ENCODE measurements at places on chromosomes 7 and 10.

- DNase-seq: no peak
Measured at GRCh38 chr10:87842776-87843497, 20.4 kb downstream of the KLLN start.

DNA sequence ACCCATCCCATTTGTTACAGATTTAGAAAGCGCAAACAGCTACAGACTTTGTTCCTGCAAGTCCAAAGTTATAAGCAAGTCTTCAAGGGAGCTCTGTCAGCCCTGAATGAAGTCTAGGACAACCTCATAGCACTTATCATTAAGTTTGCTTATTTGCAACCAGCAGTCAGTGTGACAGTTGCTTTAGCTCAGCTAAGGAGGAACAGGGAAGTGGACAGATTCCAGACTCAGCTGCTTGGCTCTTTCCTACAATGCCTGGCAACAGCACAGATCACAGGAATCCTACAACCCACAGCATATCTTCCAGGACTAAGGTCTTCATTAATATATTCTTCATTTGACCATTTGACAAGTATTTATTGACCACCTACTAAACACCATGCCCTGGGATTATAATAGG is 17.4 kb upstream of the KIF5B start:
- DNase-seq: no peak

- DNase-seq: no peak
Measured at GRCh38 chr10:15341502-15342128, 29.5 kb downstream of the FAM171A1 start.

- no peak for DNase-seq
Measured at GRCh38 chr10:124949543-124949942, 7.6 kb downstream of the ZRANB1 start.

- DNase-seq: no peak
Measured at GRCh38 chr10:128956149-128956548, 510.9 kb upstream of the MGMT start.

DNA sequence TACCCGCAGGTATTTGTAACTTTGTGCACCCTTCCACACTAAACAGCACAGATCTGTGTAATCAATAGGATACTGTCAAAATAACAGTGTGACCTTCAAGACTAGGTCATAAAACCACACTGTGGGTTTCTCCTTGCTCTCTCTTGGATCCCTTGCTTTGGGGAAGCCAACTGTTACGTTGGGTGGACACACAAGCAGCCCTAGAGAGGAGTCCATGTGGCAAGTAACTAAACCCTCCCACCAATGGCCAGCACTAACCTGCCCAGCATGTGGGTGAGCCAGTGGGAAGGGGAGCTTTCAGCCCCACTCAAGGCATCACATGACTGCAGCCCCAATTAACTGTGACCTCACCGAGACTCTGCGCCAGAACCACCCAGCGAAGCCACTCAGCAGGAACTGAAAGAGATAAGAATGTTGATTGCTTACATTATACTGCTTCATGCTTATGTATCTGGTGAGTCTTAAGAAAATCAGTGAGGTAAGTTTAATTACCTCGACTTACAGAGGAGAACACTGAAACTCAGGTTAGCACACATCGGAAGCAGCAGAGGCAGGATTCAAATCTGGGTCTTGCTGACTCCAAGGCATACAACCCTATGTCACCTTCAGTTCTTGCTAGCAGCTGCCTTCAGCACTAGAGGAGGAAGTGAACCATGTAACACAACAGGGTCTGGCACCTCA is 9.4 kb upstream of the ZC3HAV1 start:
- peak; percentile 46 for DNase-seq

DNA sequence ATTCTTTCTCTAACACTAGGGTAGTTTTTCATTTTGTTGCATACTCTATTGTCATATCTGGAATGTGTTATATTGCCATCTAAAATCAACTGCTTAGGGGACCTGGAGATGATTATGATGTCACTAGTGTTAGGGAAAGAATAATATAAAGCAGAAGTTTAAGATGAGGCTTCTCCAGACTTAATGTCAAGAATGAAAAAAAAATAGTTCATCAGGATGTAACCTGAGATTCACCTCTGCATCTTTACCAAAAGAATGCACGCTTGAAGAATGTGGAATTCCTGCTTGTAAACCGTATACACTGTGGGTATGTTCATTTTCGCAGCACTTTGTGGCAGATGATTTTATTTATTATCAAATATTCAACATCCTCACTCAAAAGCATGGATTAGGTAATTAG is 184.6 kb downstream of the ST7 start:
- DNase-seq: no peak

GRCh38 chr7:12805957-12806356 is 118.5 kb downstream of the ARL4A start:
- DNase-seq: no peak

- DNase-seq: no peak
Measured at GRCh38 chr10:117143103-117143823, 5.2 kb upstream of the VAX1 start.

DNA sequence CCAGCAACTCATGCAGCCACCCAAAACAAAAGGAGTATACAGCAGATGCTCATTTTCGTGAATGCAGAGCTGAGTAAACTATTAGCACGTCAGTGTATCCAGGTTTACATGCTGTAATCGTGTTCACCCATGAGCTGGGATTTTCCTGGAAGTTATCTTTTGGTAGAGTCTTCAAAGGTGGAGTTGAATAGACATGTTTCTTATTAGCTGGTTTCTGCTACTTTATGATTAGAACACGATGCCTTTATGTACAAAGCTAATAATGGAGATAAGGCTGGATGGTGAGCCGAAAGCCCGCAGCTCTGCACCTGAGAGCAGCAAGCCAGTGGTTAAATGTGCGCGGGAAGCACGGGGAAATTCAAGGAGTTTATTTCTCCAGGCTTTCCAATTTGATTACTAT is 123.8 kb downstream of the ADARB2 start:
- no peak for DNase-seq

DNA sequence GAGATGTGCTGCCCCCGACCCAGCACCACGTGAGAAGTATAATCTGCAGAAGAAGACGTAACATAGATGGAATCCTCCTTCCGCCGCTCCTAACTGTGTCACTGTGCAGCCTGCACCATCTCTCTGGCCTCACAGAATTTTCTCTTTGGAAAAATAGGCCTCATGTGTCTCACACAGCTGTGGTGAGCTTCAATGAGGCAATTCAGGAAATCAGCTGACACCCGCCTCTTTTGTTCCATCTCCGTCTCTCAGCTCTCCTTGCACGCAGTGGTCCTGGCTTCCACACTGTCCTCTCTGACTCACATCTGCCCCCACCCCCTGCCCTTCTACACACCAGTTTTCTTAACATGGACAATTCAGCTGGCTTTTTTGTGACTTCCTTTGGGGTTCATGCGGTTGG is 7.2 kb downstream of the C10orf90 start:
- no peak for DNase-seq

DNA sequence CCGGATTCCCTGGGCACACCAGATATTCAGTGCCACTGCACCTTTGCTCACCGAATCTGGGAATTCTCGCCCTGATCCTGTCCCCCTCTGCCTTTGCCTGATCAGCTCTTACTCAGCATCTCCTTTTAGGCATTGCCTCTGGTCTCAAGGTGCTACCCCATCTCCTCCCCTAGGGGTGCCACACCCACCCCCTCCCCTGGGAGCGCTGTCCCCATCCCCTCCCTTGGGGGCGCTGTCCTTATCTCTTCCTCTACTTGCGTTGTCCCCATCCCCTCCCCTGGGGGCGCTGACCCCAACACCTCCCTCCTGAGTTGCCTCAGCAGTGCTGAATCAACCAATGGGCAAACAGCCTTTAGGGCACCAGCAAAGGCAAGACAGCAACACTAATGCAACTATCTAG is 686.9 kb upstream of the FOXK1 start:
- DNase-seq: no peak

DNA sequence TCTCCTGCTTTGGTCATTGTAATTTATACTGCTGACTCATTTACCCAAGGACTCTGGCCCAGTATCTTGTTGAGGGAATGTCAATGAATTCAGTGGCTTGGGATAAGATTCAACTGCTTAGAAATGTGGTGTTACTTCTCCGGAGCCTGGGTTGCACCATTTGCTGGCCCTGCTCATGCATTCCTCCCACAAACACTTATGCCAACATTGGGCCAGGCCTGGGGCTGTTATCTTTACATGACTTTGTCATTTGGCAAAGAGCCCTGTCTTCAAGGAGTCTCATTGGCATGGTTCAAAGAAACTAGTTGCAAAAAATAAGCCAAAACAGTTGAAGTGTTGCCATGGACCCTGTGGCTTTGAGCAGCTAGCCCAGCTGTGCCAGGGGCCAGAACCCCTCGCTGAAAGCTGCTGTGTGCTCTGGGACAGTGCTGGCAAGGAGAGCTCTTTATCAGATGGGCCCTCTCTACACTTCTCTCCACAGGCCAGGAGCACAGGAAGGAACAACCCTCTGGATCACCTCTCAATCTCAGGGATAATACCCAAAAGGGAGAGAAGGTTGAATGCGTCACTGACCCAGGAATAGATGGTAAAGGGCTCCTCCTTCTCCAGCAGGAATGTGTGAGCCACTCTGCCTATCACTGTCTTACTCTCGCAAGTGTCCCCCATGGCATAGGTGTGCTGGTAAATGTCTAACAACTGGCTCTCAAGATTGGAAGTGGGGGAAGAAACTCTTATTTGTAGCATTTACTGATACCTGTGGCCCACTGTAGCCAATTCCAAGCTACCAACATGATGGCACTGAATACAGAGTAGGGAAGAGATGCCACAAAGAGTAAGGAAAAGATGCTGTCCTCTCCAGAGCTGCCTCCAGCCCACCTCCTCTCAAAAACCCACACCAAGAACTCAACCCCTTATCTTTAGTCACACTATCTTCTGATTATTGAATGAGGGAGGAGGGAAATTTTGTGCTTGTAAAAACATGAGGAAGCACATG is 23.5 kb upstream of the PDE1C start:
- no peak for DNase-seq

DNA sequence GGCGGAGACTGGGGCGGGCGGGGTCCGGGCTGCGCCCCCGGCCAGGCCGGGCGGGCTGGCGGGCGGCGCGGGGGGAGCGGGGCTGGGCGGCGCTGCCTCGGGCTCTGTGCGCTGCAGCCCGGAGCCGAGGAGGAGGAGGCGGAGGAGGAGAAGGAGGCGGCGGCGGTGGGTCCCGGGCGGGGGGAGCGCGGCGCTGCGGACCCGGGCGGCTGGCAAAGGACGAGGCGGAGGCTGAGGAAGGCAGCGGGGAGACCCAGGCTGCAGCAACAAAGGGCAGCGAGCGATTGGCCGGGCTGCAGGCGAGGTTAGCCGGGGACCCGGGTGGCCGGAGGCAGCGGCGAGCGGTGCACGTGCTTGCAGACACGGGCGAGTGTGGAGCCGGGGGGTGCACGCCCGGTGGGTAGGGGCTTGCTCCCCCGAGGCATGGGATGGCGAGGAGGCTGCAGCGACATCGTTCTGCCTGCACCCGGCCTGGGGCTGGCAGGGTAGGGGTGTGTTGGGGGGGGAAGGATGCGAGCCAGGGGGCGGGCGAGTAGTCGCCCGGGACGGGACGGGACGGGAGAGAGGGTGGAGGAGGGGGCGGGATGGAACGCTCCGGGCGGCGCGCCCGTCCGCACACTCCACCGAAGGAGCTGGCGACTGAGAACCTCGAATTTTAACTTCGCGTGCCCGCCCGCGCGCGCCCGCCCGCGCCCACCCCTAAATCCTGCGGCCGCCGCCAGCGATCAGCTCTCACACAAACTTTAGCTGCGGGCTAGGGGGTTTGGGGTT is 844 bp upstream of the KAT6B start:
- peak; percentile 71 for DNase-seq

DNA sequence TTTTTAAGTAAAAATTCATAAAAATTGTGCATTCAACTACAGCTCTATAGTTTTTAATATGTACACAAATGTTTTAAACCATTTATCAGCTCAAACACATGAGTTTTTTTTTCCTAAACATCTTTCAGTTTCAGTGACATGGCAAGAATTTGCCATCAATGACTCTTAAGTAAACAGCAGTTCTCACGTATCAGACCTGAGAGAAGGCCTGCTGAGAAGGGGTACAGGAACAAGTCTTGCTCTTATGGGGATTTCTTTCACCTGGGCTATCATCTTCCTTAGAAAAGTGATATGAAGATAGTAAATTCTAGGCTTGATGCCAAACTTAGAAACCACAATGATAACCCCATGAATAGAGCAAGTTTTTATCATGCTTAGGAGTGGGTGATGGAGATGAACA is 467.8 kb downstream of the ARL4A start:
- DNase-seq: no peak

- no peak for DNase-seq
Measured at GRCh38 chr10:62454687-62455397, 80.7 kb downstream of the ZNF365 start.

DNA sequence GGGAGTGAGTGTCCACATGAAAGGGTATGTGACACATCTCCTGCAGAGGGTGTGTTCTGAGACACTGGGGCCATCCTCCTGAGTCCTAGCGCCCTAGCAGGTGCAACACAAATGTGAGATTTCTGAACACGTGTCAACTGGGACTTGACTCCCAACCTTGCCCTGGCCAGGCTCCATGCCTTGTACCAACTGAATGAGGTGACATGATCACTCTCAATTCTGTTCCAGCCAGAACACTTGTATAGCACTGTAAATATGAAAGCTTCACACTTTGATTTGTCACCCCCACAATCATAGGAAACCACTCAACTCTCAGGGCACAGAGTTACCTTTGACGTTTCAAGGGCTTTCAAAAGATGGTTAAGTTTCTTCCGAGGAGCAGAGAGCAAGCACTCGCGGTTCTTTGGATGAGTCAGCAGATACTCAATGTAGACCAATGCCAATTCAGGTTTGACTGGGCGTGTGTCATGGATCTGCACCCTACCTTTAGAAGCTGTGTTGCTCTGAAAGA is 48.6 kb downstream of the NCAPG2 start:
- DNase-seq: peak; percentile 92

DNA sequence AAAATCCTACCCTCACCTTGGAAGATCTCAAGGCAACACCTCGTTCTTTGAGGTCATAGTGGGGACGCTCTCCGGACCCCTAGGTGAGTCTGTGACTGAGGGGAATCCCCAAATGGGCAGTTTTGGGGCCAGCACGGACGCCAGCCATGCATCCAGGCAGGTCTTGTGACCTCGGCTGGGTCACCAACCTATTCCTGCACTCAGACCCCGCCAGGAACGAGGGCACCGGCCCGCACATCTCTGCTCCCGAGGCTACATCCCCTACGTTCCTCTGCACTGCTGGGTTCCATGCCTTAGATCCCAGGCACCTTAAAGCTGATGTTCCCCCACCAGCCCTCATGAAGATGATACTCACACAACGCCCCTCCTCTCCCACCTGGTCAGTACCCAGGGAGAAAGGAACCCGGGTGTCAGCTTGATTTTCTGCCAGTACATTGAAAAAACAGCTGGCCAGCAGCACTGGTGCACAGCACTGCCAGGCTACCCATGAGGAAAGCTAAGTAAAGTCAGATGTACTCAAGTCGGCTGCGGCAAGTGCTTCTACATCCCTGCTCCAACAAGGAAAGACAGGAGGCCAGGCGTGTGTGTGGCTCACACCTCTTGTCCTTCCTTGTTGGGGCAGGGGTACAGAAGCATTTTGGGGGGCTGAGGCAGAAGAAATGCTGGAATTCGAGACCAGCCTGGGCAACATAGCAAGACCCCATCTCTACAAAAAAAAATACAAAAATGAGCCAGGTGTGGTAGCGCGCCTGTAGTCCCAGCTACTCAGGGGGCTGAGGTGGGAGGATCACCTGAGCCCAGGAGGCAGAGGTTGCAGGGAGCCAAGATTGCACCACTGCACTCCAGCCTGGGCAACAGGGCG is 48.1 kb downstream of the DIP2C start:
- DNase-seq: no peak

- no peak for DNase-seq
Measured at GRCh38 chr10:100776671-100777070, 31.3 kb downstream of the PAX2 start.

GRCh38 chr7:41448104-41448503 is 254.8 kb downstream of the INHBA start:
- no peak for DNase-seq

GRCh38 chr10:95543459-95543858 is 17.7 kb downstream of the SORBS1 start:
- DNase-seq: no peak
